Right cardiac atrium (tissue), 5 donors: ENCODE measurements at places on chromosomes 2 and 18. TPM values are rescaled to one million over a fixed set of nuclear protein-coding genes. Genes with fewer than 3 reads are reported as not detected.

GRCh38 chr2:69544951-69545350 lies 98.6 kb downstream of the AAK1 start:
- DNase-seq, result no peak

DNA sequence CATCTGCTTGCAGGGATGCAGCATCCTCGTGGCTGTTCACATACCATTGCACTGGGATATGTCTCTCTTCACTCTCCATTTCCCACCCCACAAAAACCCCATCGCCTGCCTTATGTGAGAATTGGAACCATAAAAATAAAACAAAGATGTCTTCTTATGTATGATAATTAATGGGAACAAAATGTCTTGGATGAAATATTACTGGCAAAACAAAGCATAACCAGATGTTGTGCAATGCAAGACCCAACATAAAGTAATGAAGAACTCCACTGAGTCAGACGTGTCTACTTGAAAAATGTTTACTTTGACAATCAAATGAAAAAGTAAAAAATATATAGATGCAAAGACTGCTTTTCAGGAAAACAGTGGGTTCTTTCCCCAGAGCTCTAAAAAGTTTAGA lies 611.3 kb upstream of the SYT4 start:
- DNase-seq, result no peak

COBLL1 gene
- total RNA-seq, result 8.4 TPM

DNA sequence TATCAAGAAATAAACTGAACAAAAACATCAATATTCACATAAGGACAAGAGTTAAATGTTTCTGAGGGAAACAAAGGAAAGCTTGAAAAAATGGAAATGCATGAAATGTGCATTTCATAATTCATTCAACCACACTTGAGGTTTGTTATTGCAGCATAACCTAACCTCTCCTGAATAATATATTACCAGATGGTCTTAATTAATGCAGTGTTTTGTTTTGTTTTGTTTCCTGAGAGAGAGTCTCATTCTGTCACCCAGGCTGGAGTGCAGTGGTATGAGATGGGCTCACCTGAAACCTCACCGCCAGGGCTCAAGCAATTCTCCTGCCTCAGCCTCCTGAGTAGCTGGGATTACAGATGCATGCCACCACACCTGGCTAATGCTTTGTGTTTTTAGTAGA lies 139.9 kb upstream of the PIEZO2 start:
- DNase-seq, result no peak

DNA sequence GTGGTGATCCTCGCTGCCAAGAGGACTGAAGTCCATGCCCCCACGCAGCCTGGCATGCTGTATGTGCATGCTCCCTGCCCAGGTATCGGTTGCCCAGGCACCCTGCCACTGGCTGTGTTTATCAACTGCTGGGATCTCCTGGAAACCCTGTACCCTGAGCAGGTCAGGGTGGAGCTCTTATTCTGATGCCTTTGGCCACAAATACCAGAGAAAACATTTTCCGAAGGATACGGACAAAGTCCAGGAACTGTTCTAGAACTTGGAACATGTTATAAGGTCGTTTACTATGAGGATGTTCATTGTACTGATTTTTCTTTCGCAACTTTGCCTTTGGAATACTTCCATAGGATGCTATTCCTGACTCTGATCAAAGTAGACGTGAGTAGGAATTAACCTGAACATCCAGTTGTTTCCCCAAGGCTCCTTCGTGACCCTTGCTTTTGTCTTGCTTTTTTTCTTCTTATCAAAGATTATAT lies 55.2 kb downstream of the TMEM17 start:
- DNase-seq, result no peak

- peak; percentile 28 for DNase-seq
Observed at GRCh38 chr2:3728104-3729054, 25.0 kb downstream of the DCDC2C start.

DYNAP gene
- not detected for total RNA-seq

DNA sequence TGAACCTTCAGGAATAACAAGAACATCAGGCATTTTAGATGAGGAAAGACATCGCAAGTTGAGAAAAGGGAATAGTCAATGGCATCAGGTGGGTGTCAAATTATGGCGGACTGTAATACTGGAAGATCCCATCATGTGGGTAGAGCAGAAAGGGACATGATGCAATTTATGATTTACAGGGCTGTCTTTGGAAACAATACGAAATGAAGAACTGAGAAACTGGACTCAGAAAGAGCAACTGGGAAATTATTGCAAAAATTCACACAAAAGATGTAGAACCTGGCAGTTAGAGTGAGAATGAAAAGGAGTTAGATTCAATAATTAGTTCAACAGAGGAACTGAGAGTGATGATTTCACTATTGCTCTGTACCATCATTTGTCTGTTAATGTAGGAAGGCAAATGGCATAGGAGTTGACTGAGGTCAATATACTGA lies 1635.0 kb upstream of the ACVR2A start:
- DNase-seq, result no peak

GRCh38 chr18:9869715-9870430 lies 15.9 kb upstream of the TXNDC2 start:
- no peak for DNase-seq

DNA sequence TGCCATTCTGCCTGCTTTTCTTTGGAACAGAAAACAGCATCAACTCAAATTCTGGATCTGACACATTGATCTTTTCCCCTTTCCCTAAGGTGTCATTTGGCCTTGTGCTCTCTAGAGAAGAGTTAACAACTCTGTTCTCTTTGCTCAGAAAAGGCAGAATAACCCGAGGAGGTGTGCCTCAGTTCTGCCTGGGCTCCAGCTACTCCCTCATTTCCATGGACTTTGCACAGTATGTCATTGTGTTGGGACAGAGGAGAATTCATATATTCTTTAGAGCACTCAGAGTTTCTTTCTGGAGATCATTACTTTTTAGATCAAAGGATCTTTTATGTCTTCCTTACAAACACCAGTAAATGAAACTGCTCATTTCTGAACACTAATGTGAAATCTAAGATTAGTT lies 249.1 kb downstream of the PHLPP1 start:
- DNase-seq, result no peak

AOX1 gene
- total RNA-seq, result 17.3 TPM

DNA sequence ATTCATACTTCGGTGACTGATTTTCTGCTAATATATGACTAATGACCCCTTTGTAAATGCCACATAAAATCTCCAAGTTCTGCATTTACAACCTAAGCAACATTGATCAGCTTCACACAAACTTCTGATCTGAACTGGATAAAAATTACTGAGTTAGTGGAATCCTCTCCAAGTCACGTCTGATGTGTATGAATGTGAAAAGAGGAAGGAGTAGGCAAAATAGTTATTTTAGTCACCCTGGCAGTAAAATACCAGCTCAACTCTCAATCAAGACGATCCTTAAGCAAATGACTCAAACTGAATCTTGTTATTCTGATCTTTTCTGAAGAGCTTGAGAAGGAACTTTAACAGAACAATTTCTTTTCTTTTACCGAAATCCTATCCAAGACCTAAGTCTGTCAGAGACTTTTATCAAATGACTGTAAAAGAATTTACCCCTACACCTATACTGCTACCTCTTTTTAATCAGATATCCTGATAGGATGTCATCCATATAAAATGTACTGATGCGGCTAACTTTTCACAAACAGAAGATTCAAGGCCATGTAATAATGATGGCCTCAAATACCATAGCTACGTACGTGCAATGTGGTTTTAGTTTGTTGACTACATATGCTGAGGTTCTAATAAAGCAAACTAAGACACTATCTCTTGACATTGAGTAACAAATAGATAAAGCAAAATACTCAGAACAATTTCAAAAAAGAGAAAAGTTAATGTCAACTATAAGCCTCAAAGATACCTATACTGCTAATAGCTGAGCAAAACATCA lies 23.7 kb downstream of the CUL3 start:
- DNase-seq, result no peak
